ENCODE measurements at places on chromosomes 5 and 9. TPM values are rescaled to one million over a fixed set of nuclear protein-coding genes. Genes with fewer than 3 reads are reported as not detected.

GRCh38 chr9:88460587-88461332 lies 72.5 kb downstream of the SPIN1 start:
- no peaks in the 10 kb centered on the region for H3K27me3 ChIP-seq
- no peak for DNase-seq
- no peak overlapping the region for H3K27ac ChIP-seq
- no peak overlapping the region for H3K4me3 ChIP-seq

Gene CATSPER3
- 0.34 TPM for total RNA-seq

Gene SPZ1
- total RNA-seq: not detected

GRCh38 chr5:78823196-78823595 lies 161.9 kb downstream of the ARSB start:
- no peak overlapping the region for H3K27ac ChIP-seq
- no peaks in the 10 kb centered on the region for H3K36me3 ChIP-seq
- no peaks in the 10 kb centered on the region for H3K4me1 ChIP-seq
- H3K27me3 ChIP-seq: no peaks in the 10 kb centered on the region

Gene RCL1
- total RNA-seq: 36.3 TPM

- no peak overlapping the region for H3K27ac ChIP-seq
- H3K4me1 ChIP-seq: peaks cover 7% of the 10 kb centered on the region
- no peak for DNase-seq
- peaks cover 9% of the 10 kb centered on the region for H3K36me3 ChIP-seq
- no peaks in the 10 kb centered on the region for H3K27me3 ChIP-seq
These were observed 6.8 kb upstream of the CKS2 start for GRCh38 chr9:89304020-89304833.

DNA sequence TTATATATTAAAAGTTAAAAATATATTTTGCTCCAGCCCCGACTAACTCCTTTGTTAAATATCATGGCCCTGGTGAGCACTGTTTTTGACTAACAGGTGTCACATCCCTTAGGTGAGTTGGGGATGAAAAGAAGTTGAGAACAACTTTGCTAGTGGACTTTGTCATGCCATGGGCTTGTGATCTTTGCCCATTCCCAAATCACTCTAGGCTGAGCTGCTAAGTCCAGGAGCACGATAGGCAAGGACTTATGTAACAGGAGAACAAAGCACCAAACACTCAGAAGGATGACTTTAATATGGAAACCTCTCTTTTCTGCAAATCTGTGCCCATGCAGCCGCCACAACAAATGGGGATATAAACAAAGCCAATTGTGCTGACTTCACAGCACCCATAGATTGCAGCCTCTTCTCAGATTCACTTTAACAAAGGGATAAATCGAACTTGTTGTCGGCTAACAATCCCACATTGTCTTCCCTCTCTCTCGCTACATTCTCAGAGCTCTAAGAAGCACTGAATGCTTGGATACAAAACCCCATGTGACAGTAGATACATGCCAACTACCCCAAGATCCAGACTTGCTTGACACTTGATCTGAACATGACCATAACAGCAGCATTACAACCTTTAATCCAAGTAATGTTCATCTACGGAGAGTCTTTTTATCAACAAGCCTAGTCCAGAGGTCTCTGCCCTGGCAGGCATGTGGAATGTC lies 86.8 kb upstream of the CD180 start:
- H3K36me3 ChIP-seq: no peaks in the 10 kb centered on the region
- peaks cover 3% of the 10 kb centered on the region for H3K27me3 ChIP-seq
- no peak overlapping the region for H3K27ac ChIP-seq

Gene HAVCR1
- total RNA-seq: 1.2 TPM

Gene DAB2
- total RNA-seq: not detected
